ENCODE measurements at places on chromosomes 7 and 10. TPM values are rescaled to one million over a fixed set of nuclear protein-coding genes. Genes with fewer than 3 reads are reported as not detected.

The DYNC1I1 gene
- 0.30 TPM for polyA plus RNA-seq

The PEX1 gene
- 48.2 TPM for polyA plus RNA-seq

The CALML5 gene
- polyA plus RNA-seq = not detected

The SSBP1 gene
- polyA plus RNA-seq = 133 TPM
